ENCODE measurements at places on chromosomes 7 and 10.

DNA sequence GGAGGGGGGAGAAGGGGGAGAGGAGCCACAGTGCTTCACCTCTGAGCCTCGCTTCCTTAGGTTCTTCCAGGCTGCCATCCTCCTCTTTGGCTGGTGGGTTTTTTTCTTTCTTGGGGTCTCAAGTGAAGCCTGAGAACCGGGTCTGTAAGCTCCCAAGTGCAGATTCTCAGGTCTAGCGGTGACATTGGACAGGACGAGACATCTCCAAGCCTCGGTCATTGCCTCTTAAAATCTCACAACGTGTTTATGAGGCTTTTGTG is 817 bp upstream of the IL15RA start:
- DNase-seq: no peak

DNA sequence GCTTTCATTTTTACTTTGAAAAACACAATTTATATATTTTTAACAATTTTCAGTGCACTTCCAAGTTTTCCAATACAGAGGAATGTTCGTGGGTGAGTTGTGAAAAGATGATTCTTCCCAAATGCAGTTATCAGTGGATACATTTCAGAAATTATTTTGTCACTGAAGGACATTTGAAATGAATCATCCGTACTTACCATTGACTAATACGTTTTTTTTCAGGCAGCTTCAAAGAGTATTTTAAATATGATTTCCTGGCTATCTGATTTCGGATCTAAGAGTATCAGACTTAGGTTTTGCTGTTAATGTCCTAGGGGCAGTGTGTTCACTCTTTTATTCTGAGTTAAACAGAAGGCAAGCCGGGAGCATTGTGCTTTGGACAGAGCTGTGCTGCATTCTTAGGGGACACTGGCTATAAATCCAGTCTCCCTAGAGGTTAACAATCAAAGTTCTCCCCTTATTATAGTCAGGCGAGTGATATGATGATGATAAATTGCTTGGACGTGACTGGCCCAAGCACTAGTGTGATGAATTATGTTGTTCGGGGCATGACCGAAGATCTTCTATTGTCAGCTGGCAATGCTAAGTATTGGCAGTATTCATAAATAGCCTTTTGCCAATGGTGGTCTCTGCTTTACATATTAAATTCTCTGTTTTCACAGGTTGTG is 4.5 kb downstream of the PTER start:
- DNase-seq: no peak

DNA sequence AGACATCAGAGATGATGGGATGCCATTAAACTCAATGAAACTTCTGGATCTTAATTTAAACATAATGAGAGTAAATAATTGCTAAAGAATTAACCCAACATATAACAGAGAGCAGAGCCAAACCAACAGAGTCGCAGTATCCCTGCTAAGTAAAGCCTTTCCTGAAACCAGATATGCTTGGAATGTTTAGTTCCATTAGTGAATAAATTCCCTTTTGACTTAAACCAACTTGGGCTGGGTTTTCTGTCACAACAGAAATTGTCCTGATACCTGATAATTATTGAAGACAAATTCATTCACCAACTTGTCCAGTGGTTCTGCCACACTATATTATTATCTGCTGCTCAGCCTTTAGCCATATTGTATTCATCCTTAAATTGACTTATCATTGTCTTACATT is 286.7 kb downstream of the FZD1 start:
- DNase-seq: no peak

- no peak for DNase-seq
Measured at GRCh38 chr10:16681521-16681920, 135.7 kb downstream of the RSU1 start.

- DNase-seq: no peak
Measured at GRCh38 chr7:43700059-43700501, 29.2 kb downstream of the COA1 start.

DNA sequence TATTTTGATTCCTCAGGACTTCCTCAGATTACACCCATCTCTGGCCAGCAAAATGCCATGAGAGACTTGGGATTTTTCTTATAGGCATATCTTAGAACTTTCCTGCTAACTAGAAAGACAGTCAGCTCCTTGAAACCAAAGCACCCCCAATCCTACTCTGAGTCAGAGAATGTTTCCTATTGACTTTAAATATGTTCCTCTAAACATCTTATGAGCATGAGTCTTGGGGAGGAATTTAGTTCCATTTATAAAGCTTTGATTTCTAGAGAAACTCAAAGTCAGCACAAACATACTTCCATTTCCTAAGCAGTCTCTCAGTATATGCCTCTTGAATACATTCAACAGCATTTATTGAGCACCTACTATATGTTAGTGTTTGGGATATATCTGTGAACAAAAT is 128.5 kb downstream of the INHBA start:
- no peak for DNase-seq

GRCh38 chr7:11858622-11859302 is 26.8 kb upstream of the THSD7A start:
- DNase-seq: no peak

GRCh38 chr7:88500131-88500530 is 193.4 kb upstream of the STEAP4 start:
- no peak for DNase-seq

DNA sequence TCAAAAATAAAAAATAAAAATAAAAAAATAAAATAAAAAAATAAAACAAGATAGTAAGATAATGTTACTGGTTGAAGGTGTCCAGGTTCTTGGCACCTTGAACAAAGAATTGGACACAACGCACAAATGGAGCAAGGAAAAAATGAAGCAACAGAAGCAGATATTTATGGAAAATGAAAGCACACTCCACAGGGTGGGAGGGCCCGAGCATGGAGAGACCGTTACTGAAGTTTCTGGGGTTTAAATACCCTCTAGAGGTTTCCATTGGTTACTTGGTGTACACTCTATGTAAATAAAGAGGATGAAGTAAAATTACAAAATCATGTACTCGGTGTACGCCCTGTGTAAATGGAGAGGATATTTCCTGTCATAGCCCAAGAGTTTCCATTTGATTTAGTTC is 15.7 kb upstream of the PFKP start:
- no peak for DNase-seq
